ENCODE measurements at places on chromosomes 4 and X.
A peak's percentile ranks its signal among the peaks of the same experiment; 100 is the strongest.

DNA sequence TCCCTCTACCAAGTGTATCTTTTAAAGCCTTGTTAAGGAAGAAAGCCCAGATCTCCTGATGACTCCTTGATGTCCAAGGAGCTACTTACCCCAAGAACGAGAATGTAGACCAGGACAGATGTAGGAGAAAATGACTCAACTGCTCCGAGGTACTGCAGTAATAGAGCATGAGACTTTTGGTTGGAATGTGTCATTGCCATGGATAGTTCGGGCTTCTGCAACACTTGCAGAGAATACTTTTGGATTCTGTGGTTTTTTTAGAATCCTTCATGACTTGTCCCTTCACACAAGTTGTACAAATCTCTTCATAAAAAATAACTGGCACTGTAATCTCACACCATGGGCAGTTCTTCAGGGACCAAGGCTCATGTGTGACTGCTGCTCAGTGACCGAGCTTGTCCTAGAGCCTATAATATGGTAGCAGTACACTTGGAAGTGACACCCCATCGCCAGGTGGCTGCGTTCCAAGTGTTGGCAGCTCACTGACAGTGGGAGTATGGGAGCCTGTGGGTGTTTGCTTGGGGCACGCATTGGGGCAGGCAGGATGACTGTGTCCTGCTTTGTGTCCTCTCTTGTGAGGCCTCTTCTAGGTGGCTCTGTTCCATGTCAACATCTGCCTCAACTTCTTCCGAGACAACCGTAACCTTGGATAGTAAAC, 87.9 kb upstream of the WDR1 start:
- no peak for DNase-seq

DNA sequence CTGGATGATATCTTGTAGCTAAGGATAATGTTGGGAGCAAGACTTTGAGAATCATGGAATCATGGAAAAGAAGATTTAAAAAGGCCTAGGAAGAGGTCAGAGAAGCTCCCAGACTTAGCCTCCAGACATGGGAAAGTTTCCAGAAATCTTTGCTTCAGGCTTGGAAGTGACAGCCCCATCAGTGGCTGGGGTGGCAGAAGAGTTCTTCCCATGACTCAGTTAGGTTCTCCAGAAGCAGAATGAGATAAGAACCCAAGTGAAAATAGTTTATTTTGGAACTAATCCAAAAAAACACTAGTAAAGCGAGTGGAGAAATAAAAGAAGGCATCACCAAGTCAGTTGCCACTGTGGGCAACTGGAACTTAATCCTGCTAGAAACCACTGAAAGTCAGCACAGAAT, 506.9 kb downstream of the MID1IP1 start:
- DNase-seq = no peak

DNA sequence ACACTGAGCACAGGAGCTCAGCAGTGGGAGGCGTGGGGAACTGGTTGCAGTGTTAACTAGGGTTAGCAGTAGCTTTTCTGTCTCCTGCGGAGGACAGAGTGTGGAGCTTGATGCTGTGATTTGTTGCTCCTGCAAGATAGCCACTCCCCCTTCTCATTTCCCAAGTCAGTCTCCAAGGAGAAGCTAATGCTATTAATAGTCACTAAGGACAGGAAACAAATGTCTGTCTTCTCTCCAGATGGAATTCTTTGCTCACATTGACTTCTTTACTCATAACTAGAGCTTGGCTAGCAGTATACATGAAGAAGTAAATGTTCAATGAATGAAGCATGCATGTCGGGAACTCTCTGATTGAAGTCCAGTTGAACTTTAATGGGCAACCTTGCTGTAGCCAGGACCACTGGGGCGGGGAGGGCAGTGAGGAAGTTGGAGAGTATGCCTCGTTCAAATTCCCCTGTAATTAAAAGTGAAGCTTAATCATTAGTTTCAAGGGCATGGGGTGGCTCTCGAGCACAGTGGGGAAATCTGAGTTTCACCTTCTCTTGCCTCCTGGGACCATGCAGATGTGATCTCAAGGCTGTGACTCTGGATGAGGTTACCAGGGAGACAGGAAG, 156.6 kb upstream of the SCML1 start:
- DNase-seq = no peak

DNA sequence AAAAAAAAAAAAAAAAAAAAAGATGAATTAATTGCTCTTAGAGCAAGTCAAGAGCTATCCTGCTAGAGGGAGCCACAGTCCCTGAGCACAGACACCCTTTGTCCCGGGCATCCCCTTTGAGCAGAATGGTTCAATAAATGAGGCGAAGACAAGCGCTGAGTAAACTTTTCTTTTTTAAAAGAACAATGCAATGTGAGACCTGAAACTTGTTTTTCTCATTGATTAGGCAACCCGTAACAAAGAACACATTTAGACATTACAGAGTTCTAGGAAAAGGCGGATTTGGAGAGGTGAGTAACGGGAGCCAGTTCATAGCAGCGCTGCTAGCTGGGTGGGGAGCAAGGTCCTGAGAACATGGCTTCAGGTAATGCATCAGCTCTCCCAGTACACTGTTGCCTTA, 46.1 kb downstream of the GRK4 start:
- no peak for DNase-seq

- no peak for DNase-seq
Measured at GRCh38 chr4:181569553-181569952, 673.6 kb upstream of the TENM3 start.

GRCh38 chr4:87037671-87038334, 103.0 kb downstream of the AFF1 start:
- no peak for DNase-seq

DNA sequence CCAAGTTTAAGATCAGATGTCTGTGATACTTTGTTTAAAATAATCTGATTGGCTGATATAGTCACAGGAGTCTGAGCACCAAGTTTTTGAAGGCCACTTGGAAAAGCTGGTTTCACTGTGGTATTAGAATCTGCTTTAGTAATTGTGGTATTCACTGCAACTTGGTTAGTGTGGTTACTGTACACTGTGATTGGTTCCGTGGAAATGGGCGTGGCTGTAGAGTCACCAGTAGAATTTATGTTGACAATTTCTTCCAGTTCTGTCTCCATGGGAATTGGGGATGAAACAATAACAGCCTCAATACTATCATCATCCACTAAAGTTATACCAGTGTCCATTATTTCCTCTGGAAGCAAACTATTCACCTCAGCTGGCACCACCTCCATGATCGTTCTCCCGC, 26.2 kb downstream of the LIN54 start:
- DNase-seq = no peak

- DNase-seq = no peak
Measured at GRCh38 chrX:118595501-118596042, 100.0 kb downstream of the DOCK11 start.

DNA sequence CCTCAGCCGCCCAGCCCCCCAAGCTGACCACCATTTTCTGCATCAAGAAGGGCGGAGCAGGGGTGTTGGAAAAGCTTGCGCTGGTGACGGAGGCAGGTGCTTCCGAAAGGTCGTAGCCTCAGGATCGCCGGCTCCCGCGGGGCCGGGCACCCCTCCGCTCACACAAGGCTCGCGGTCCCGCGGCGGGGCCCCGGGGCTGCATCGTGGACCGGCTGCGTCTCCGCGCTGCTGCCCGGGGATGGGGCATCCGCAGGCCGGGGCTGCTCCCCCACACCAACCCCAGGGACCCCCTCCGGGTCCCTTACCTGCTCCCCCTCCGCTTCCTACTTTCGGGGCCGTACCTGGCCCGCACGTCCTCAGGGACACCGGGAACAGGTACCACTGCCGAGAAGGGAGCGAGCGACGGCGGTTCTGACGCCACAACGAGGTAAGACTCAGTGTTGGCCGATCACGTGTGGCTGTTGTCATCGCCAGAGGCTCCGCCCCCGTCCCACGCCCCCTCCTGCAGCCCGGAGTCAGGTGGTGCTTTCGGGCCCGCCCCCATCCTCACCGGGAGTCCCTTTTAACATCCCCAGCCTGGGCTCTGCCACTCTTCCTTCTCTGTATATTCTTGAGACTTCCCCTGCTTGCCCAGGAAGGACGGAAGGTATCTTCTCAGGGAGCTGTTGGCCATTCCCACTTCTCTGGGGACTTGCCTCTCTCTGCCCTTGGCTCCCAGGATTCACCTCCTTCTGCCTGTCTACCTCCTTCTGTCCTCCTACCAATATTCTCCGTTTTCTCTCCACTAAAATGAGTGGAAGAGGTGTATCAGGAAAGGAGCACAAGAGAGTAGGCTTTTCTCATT, at the start of gene BEX2:
Gene BEX2, minus strand, starts transcription at position 436 of the 844 bp plus-strand sequence. CDS start 1,014 bp downstream, outside the sequence.
- peak; percentile 69 for DNase-seq

GRCh38 chr4:182808673-182809416, 108.3 kb downstream of the DCTD start:
- DNase-seq = peak; percentile 13

DNA sequence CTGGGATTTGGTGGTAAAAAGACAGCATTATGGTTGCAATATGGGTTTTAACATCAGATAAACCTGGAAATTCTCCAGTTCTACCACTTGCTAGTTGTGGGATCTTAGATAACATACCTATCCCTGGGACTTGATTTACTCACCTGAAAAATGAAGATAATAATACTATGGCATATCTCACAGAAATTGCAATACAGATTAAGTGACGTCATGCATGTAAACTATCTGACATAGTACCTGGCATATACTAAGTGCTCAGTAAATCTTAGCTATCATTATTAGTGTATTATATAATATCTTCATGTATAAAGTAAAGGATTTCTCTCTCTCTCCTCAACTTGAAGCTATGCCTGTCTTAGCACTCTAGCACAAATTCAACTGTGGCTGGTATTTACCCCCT, 192.5 kb downstream of the PCDH19 start:
- DNase-seq = no peak

GRCh38 chr4:5165420-5166369, 114.4 kb downstream of the STK32B start:
- no peak for DNase-seq

- no peak for DNase-seq
Measured at GRCh38 chr4:99711657-99712056, 54.0 kb upstream of the C4orf54 start.

- no peak for DNase-seq
Measured at GRCh38 chr4:139458999-139459398, 5.1 kb downstream of the RAB33B start.

GRCh38 chr4:11497972-11498371, 69.3 kb upstream of the HS3ST1 start:
- no peak for DNase-seq

DNA sequence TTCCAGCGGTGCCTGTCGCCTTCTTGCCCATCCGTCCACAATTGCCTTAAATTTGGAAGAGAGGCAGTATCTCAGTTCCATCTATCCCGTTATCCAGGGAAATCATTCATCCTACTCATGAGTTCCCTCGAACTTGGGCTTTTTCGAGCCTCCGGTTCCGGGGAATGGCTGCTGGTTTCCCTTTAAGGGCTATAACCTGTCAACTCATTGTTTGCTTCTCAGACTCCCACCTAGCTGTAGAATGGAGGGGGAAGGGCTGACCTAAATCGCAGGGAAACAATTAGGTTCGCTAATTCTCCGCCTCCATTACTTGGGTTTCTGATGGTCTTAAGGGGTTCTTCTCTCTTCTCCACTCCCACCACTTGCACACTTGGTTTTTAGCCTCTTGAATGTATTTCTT, 1.2 kb downstream of the UCHL1 start:
- no peak for DNase-seq

DNA sequence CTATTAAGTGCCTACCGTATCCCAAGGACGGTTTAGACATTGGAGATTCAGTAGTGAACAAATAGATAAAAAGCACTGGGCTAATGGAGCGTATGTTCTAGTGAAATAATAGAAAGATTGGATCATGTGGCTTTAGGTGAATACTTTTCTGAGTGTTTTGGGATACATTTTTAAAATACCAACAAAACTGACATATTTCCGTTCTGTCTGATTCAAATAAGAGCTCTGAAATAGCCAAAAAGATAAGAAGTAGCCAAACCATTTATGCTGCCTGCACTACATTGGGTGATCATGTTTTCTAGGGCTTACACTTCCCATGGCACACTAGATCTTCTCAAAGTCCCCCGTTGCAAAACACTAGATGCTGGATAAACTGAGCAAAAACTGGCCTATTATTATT, 14.2 kb downstream of the IGFBP7 start:
- DNase-seq = no peak

GRCh38 chr4:25297528-25298242, 14.9 kb upstream of the ZCCHC4 start:
- DNase-seq = no peak

Measured in activated CD8-positive, alpha-beta memory T cell treated with anti-CD3 and anti-CD28 coated beads for 1 hour (primary cell).